AG10803 (cell line): ENCODE measurements at places on chromosomes 3 and 15.
A peak's percentile ranks its signal among the peaks of the same experiment; 100 is the strongest.

DNA sequence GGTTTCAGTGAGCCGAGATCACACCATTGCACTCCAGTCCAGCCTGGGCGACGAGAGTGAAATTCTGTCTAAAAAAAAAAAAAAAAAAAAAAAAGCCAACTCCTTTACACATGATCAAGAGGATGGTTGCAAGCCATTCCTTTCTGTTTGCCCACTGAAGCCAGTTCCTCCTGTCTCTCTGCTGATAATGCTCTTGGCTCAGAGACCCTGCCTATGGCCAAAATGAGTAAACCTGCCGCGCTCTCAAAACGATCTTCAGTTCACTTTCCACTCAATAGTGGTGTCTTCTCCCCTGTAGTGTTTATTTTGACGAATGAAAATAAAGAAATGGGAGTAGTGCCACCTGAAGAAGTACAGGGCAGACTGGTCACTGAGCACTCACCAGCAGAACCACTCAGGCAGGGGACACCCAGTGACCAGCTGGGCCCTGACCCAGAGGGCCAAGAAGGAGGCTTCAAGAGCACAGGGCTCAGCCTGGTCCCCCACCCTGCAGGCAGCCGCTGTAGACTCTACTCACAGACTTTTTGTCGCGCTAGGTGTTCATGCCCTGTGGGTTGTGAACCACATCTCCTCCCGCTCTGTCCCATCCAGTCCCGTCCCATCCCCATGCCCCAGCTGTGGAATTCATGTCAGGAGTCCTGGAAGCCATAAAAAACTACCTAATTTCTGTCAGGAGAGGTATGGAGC, 23.6 kb downstream of the GRAMD2A start:
- DNase-seq = no peak

- DNase-seq = no peak
These were observed 23.8 kb upstream of the FOXP1 start for GRCh38 chr3:71607364-71607763.

- peak; percentile 98 for DNase-seq
These were observed 183.8 kb upstream of the THRB start for GRCh38 chr3:24678421-24678865.

GRCh38 chr15:67381416-67382045, 126.9 kb downstream of the IQCH start:
- DNase-seq = no peak

DNA sequence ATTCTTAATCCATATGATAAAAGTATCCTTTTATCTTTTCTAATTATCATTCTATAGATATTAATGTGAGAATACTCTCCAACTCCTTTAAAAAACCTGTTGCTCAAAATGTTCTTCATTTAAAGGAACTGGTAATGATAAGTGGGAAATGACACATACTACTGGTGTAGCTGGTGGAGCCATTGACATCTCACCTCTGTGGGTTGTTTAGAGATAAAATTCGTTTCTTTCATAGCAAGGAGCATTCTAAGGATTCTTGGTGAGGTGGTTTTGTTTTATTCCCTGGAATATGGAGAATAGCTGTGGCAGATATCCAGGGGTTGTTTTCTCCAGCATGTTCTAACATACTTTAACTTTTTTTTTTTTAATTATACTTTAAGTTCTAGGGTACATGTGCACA, 299.8 kb upstream of the THBS1 start:
- DNase-seq = peak; percentile 62

DNA sequence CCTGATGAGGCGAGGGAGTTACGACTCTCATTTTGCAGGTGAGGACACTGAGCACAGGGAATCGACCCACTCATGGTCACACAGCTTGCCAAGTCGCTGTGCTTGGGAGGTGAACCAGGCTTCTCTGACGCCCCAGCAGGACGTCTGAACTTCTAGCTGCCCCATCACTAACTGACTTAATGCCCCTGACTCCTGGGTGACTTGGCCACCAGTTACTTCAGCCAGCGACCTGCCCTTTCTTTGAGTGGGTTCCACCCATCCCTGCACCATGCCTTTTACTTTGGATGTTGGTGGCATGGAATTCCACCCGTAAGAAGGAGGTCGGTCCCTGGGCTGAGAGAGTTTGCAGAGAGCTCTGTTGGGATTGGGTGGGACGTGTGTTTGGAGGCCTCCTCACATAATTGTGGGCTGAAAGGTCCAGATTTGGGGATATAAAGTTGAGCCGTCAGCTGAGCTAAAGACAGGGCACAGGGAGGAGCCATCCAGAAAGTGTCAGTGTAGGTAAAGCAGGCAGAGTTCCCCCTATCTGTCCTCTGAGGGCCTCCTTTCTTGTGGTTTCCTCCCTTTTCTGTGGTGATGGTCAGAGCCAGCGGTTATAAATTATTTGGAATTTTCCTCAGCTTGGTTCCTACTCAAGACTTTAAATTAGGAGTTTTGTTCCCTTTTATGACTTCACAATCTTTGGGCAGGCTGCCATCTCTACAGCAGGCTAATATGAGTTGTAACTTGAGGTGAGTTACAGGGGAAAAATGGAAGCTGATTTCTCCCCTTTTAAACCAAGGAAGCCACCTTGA, 55.0 kb downstream of the FLNB start:
- DNase-seq = peak; percentile 86

DNA sequence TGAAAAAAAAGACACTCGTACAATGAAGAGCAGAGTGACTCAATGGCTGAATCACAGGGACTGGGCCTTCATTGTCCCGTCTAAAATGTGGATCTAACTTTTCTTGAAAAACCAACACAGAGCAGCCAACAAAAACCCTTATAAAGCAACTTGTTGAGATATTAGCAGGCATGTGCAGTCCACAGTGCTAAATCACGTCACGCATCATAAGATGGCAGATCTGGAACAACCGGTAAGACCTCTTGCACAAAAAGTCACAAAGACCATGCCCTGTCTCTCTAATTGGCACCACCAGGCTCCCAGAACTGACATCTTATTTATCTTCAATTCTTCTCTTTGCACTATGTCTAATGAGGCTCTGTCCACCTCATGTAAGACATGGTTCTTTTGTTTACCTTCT, 177.0 kb downstream of the MAGI1 start:
- no peak for DNase-seq

GRCh38 chr3:171950373-171950772, 89.0 kb upstream of the FNDC3B start:
- DNase-seq = peak; percentile 18

DNA sequence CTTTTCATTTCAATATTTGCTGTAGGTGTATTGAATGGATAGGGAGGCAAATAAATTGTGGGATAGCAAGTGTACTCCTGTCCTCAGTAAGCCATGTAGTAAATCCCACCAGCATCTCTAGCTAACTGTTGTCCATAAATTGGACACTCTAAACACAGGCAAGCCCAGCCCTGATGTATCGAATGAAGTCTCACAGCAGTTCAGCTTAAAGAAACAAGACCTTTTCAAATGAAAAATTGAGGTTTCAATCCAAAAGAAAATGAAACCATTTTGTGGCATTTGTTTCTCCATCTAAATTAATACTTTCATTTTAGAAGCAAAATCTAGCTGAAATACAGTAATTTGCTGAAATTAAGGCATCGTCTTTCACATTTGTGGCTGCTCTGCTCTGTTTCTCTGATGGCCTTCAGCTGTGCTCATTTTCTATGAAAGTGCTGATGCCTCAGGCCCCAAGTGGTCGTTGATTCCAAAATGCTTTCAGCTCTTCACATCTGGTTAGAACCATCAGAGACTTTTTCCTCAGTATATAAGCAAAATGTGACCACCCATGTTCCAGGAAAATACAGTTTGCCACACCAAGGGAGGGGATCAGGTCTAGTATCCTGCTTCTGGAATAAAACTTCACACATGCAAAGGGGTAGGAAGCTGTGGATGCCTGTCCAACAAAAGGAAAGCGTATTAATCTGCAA, 245.0 kb downstream of the ZMAT3 start:
- no peak for DNase-seq

GRCh38 chr3:112302150-112302830, 8.3 kb upstream of the SLC9C1 start:
- DNase-seq = no peak

- peak; percentile 9 for DNase-seq
These were observed 190.3 kb downstream of the OPA1 start for GRCh38 chr3:193783166-193783896.

DNA sequence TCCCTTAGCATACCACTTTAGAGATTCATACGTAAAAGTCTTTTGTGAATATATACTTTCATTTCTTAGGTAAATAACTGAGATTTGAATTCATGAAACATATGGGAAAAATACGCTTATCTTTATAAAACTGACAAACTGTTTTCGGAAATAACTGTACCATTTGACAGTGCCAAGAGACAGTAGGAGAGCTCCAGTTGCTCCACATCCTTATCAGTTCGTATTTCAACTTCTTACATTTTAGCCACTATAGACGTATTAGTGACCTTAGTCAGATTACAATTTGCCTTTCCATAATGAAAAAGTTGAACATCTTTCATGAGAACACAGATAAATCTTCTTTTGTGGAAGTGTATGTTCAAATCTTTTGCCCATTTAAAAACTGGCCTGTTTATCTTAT, 133.5 kb downstream of the NR2E3 start:
- no peak for DNase-seq

- DNase-seq = no peak
These were observed 28.2 kb upstream of the GBE1 start for GRCh38 chr3:81789691-81790090.

DNA sequence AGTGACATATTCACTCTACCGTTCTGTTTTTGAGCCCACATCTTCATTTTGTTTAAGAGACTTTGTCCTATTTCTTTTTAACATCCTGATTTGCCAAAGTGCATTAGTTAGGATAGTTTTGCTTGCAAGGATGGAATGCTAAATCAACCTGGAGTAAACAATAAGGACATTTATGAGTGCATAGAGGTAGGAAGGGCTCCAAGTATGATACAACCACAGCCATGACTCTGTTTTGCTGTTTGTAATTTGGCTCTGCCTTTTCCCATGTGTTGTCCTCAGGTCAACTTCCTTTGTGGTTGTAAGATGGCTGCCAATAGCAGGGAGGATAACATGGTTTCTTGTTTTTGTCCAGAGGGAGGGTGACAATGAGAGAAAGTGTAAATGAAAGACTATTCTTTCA, 66.4 kb upstream of the GOLIM4 start:
- peak; percentile 73 for DNase-seq

DNA sequence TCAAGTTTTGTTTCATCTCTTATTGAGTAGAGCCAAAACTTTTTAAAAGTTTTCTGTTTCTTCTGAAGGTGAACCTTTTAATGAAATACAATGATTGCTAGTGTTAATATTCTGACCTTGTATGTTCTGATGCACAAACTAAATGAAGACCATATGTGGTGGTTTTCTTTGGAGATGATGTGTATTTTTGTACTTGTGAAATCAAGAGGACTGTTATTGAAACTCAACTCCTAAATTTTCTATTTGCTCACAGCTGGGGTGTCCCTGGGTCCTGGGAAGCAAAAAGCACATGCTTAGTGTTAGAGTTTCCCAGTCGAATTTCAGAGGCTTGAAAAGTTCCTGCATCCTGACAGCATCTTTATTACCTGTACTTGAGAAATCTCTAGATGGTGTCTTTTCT, 1185.8 kb upstream of the ALCAM start:
- DNase-seq = peak; percentile 44

DNA sequence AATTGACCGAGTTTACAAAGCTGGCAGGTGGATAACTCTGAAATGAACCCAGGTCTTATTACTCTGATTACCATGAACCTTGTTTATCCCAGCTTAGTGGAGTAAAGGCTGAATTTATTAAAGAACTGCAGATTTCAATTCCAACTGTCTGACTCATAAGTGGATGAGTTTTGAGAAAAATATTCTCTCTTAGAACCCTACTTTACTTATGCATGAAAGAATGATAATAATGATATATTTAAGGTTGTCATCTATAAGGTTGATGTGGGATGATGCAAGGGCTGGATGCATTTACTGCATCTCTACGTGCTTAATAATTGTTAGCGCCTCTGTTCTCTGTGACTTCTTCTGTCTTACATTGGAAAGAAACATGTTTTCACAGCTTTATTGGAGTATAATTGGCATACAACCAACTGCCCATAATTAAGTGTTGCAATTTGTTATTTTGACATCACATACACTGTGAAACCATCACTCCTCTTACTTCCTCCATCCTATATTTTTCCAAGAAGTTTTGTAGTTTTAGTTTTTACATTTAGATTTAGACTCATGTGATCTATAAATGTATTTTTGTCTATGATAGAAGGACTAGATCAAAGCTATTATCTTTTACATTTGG, 771.2 kb upstream of the ARRDC4 start:
- DNase-seq = no peak

DNA sequence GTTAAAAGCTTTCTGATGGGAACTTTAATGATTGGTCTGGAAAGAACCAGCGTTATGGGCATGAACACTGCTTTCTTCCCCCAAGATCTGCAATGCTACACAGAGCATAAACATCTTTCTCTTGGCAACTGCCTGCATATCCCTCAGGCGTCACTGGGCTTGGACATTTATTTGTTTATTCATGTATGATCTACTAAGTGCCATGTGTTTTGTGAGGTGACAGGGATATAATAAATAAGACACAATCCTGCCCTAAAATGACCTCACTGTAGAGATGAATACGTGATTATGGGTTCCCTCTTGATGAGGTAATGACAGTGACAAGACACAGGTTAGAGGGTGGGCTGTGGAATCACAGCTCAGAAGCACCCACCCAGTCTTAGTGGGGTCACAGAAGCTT, 485.3 kb downstream of the PDCD6IP start:
- no peak for DNase-seq
